NCI-H2107 (cell line): ENCODE measurements at places on chromosomes 11 and 22.

GRCh38 chr11:8262552-8263108 lies 1.0 kb downstream of the LMO1 start:
- DNase-seq, result peak; percentile 71

GRCh38 chr11:114098927-114099326 lies 39.4 kb downstream of the ZBTB16 start:
- no peak for DNase-seq

GRCh38 chr11:59810911-59811259 lies 307 bp upstream of the MRPL16 start:
- DNase-seq, result no peak

DNA sequence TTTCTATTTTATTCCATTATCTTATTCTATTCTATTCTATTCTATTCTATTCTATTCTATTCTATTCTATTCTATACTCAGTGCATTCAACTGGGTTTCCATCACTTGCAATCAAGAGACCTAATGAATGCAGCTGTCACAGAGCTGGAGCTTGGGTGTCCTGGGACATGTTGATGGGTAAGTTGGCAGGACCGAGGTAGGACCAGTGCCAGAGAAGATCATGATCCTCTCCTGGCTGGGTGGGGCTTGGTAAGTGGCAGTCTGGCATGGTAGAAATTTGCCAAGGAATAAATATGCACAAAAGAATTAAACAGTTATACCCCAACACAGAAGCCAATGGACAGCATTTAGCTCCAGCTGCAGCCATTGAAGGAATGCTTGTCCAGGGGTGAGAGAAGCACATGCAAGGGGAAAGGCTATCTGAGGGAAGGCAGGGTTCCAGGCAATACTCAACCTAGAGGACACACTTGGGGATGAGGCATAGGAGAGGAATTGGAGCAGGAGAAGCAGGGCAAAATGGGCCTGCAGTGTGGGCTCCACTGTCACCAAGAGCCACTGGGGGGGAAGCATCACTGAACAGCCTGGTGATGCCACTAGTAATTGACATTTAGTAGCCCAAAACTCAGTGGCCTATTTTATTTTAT lies 97.0 kb upstream of the CD82 start:
- DNase-seq, result no peak

DNA sequence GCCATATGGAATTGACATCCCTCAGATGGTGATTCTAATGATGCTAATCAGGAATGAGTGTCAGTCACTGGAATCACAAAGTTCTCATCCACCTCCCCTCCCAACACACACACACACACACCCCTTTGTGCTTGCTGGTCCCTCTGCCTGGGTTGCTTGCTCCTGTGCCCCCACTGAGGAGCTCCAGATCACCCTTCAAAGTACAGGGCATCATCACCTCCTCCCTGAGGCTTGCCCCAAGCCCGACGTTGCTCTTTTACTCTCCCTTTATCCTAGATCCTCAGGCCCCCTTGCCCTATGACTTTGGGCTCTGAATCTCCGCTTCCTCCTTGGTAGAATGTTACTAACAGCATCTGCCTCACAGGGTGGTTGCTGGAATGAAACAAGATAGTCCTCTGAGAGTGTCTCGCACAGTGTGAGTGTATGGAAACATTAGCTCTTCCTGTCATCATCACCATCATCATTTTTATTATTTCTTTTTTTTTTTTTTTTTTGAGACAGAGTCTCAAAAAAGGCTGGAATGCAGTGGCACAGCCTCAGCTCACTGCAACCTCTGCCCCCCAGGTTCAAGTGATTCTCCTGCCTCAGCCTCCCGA lies 3.4 kb downstream of the TOM1 start:
- DNase-seq, result no peak
